Stimulated activated CD4-positive, alpha-beta T cell treated with anti-CD3 and anti-CD28 coated beads, Interleukin-1b, Interleukin-23, amount 100 ng/mL, for 1 hour (primary cell): ENCODE measurements at places on chromosomes 7 and 10.

DNA sequence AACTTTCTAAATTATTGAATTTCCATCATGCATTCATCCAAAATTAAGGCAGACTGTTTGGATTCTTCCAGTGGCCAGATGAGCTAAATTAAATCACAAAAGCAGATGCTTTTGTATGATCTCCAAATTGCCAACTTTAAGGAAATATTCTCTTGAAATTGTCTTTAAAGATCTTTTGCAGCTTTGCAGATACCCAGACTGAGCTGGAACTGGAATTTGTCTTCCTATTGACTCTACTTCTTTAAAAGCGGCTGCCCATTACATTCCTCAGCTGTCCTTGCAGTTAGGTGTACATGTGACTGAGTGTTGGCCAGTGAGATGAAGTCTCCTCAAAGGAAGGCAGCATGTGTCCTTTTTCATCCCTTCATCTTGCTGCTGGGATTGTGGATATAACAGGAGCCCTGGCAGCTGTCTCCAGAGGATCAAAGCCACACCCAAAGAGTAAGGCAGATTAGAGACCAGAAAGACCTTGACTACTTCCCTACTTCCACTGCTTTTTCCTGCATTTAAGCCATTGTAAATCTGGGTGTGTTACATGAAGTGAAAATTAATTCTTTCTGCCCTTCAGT lies 8.2 kb upstream of the CFAP69 start:
- DNase-seq: no peak

- no peak for DNase-seq
These were observed 100.9 kb downstream of the PODXL start for GRCh38 chr7:131455546-131455945.

GRCh38 chr10:17731331-17732020 lies 20.5 kb upstream of the TMEM236 start:
- no peak for DNase-seq

DNA sequence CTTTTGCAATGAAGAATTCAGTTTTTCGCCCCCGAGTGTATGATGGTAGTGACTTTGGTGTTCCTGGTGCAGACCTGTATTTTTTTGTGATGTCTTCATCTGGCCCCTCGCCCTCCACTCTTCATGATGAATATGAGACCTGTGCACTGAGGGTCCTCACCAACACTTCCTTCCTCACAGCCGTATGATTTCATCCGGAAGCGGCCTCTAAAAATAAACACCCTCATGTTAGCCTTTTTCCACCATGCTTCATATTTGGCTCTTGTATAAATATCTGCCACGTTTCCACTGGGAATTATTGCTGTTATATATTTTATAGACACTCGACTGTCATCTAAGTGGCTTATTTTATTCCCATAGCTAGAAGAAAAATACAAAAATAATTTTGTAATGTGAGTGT lies 160.4 kb downstream of the MGMT start:
- DNase-seq: no peak

DNA sequence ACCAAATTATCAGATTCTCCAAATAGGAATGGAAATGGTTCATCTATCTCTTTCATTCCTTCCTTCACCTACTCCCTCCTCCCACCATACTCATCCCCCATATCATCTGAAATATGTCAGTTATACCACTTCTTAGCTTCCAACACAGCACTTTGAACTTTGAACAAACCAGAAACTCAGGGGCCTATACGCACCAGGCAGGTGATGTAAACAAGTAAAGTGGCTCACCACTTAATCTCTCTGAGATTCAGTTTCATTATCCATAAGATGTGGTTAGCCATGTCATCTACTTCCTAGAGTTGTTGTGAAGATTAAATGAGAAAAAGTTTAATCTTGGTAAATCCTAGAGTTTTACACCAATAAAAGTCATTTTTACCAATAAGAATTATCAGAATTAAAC lies 65.9 kb upstream of the LRRN3 start:
- DNase-seq: no peak

DNA sequence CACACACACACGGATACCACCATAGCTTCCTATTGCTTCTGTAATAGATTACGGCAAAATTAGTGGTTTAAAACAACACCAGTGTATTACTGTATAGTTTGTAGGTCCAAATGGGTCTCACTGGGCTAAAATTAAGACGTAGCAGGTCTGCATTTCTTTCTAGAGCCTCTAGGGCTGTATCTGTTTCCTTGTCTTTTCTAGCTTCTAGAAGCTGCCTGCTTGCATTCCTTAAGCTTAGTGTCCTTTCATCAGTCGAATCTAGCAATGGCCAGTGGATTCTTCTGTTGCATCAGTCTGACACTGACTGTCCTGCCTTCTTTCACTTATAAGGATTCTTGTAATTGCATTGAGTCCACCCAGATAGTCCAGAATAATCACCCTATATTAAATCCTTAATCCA lies 882.3 kb downstream of the PCDH15 start:
- no peak for DNase-seq

GRCh38 chr10:72061491-72061890 lies 26.9 kb downstream of the SPOCK2 start:
- no peak for DNase-seq

GRCh38 chr7:14717816-14718215 lies 184.7 kb downstream of the DGKB start:
- DNase-seq: no peak

GRCh38 chr7:103129702-103130549 lies 19.0 kb downstream of the NAPEPLD start:
- no peak for DNase-seq

- DNase-seq: no peak
These were observed 178.2 kb downstream of the HIBADH start for GRCh38 chr7:27484451-27484850.

- DNase-seq: no peak
These were observed 640.4 kb downstream of the TYW1 start for GRCh38 chr7:67637023-67637358.

DNA sequence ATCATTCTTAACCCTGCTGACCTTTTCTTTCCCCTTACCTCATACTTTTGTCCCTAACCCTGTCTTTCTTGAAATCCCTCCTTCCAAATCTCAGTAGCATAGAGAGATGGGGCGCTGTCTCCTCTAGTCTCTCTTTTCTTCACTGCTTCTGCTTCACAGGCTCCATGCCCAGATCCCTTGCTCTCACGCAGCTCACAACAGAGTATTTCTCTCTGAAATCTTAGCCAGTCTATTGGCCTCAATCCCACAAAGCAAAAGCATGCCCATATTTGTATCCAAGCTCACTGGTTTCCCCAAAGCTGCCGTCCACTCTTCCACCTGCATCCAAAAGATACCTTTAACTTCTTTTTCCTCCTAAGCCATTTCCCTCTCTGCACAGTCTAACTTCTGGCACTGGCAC lies 526.8 kb downstream of the PLXDC2 start:
- DNase-seq: no peak

DNA sequence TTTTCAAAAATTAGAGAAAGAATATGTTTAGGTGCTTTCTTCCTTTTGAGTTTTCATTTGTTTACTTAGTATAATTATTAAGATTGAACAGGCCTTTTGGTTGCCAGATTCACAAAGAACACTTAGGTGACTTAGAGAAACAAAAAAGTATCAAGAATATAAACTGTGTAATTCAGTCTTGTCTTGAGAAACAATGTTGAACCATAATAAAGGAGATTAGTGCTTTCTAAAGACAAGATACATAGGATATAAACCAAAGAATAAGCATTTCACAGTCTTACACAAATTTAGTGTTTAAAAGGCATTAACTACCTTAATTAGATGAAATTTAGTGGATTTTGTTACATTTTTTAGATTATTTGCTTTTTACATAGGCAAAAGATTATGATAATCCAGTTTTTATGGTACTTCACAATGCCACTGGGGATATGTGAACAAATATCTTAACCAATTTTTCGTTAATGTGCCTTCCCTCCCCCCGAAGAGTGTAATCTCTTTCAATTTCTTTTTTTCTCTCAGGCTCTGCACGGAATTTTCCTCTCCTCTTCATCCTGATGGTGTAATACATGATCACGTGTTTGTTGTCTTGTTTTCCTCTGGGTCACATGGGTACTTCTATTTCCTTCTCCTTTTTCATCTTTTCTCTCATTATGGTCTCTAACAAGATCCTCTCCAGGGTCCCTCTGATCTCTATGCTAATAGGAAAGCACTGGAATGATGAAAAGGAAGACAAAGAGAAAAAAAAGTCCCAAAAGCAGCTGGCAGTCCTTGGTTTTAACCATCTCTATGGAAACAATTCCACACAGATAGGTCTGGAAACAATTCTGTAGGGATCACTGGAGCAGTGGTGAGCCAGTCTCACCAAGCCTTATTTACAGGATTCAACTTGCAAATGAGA lies 3.7 kb upstream of the HNRNPH3 start:
- DNase-seq: no peak

- DNase-seq: no peak
These were observed 164.2 kb upstream of the EEPD1 start for GRCh38 chr7:35988818-35989217.

GRCh38 chr7:119421657-119422056 lies 851.3 kb upstream of the KCND2 start:
- DNase-seq: no peak

DNA sequence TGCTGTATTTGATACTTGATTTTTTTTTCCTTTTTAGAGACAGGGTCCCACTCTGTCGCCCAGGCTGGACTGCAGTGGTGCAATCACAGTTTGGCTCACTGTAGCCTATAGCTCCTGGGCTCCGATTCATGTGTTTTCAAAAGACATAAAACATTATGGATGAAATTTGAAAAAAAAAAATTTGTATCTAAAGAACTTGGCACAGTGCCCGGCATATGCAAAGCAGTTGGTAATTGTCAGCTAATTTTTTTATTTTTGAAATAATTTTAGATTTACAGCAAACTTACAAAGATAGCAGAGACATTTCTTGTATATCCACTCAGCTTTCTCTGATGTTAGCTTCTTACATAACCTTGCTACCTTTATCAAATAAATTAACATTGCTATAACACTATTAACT lies 20.3 kb upstream of the SAMD8 start:
- DNase-seq: no peak

DNA sequence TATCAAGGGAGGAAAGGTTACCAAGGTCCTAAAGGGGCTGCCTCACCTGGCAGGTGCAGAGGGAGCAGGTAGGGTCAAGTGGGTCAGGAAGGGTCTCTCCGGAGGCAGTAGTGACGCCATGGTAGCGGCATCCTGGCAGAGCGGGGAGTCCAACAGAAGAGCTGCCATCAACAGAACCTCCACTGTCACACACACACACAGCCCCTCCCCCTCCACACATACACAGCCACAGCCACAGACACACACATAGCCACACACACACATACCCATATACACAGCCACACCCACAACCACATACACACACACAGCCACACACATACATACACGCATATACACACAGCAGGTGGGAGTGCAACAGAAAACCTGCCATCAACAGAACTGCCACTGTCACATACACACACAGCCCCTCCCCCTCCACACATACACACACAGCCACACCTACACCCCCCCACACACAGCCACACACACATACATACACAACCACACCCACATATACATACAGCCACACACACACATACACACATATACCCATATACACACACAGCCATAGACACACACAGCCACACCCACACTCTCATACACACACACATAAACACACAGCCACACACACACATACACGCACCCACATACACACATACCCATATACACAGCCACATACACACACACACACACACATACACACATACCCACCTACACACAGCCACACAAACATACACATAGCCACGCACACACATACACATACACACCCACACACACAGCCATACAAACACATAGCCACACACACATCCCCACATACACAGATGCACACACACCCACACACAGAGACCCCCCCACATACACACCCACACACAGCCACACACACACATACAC lies 23.1 kb downstream of the KCP start:
- DNase-seq: no peak

GRCh38 chr10:79152423-79152817 lies 83.7 kb downstream of the ZMIZ1 start:
- no peak for DNase-seq

- DNase-seq: no peak
These were observed 185.2 kb upstream of the DGKB start for GRCh38 chr7:15087771-15088170.

- DNase-seq: no peak
These were observed 9.6 kb upstream of the AGMO start for GRCh38 chr7:15571301-15571878.

DNA sequence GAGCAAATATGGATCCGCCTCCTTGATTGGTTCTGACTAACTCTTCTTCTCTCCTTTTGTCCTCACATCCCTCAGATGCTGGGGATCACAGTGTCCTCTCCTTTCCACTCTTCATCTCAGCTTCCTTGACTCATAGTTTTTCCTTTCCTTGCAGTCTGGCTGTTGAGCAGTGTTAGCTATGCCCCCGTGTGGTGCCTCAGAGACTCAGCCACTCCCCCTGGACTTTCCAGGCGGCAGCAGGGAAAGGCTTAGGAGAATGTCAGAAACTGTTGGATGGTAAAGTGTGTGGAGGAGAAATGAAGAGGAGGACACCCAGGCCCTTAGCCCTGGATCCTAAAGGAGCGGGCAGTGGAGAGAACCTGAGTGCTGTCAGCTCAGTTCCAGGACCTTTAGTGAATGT lies 267.5 kb downstream of the CELF2 start:
- no peak for DNase-seq

DNA sequence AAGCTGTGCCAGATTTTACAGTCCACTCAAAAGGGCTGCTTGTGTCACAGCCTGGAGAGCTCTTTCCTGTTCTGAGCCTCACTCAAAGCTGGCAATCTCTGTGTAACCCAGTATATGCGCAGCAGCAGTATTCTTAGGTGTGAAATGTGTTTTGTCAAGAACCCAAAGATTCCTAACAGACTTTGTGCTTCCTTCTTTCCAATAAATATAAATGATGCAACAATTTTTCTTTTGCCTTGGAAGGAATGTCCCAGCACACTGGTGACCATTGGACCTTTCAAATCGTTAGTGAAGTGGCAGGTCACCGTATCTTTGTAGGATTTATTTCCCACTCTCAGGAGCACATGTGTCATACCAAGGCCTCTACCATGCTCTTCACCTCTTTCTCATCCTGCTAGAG lies 5.6 kb upstream of the ZC3HAV1 start:
- DNase-seq: no peak

- no peak for DNase-seq
These were observed 78.6 kb downstream of the TNS3 start for GRCh38 chr7:47503281-47503680.

DNA sequence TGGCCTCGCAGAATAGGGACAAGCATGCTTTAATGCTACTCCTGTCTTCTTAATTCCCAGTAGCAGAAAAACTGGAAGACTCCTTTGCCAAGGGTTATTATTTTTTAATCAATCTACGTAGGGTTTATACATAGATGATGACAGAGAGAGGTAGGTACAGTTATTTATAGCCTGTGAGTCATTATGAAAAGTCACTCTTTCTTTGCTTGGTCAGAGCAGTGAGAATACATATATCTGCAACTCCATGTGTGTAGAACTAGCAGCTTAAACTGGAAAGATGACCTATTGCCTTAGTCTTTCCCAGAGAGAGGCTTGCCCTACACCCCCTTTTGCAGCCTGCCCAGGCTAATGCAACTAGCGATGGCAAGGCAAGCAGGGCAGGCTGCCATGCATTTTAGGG lies 1050.6 kb downstream of the NRG3 start:
- no peak for DNase-seq

DNA sequence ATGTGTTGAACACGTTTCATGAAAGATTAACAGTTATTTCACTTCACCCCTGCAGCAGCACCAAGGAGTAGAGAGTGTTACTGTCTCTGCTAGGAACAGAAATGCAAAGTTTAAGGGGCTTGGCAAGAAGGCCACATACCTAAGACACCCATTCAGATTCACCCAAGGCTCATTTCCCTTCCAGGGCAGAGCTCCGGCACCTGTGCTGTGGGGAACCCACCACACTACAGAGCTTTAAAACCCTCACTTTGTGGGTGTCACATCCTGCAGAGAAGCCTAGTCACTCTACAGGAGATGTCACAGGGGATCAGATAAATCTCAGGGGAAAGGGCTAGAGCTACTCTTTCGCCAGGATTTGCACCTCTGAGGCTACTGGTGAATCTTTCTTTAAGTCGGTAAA lies 176.1 kb upstream of the KLF6 start:
- DNase-seq: no peak
